ENCODE measurements at places on chromosomes 1 and 21. TPM values are rescaled to one million over a fixed set of nuclear protein-coding genes. Genes with fewer than 3 reads are reported as not detected.

- no peak for DNase-seq
These were observed 93.1 kb downstream of the VAV3 start for GRCh38 chr1:107871687-107872395.

GRCh38 chr1:67741121-67741520 lies 56.1 kb downstream of the GADD45A start:
- DNase-seq, result no peak

- DNase-seq, result no peak
These were observed 28.0 kb upstream of the SMPDL3B start for GRCh38 chr1:27906759-27907158.

DNA sequence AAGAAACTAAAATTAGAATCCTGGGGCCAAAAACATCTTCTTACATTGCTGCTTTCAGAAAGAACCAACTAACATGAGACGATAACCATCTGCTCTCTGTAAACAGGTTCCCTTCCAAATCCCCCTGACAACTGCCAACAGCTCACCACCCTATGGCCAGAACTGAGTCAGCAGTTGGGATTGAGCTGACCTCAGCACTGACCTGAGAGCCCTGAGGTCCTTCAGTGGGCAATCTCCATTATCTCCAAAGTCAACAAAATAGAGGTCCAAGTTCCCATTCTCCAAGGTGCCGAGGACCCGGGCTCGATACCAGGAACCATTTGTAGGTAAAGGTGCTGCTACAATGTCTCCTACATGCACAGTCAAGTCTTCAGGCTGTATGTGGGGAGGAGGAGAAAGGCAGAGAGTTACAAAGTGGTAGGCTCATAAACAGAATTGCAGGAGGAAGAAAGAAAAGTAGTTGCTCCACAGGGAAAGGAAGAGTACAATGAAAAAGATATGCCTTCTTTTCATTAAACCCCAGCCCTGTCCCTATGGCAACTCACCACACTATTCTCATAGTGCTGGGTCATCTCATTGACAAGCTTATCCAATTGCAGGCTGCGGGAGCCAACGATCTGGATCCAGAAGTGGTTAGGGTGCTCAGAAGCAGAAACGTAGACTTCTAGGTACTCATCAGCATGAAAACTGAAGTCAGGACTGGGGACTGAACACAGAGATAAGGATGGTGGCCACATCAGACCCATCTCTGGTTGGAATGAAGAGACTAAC lies 12.8 kb upstream of the MRPL9 start:
- no peak for DNase-seq

DNA sequence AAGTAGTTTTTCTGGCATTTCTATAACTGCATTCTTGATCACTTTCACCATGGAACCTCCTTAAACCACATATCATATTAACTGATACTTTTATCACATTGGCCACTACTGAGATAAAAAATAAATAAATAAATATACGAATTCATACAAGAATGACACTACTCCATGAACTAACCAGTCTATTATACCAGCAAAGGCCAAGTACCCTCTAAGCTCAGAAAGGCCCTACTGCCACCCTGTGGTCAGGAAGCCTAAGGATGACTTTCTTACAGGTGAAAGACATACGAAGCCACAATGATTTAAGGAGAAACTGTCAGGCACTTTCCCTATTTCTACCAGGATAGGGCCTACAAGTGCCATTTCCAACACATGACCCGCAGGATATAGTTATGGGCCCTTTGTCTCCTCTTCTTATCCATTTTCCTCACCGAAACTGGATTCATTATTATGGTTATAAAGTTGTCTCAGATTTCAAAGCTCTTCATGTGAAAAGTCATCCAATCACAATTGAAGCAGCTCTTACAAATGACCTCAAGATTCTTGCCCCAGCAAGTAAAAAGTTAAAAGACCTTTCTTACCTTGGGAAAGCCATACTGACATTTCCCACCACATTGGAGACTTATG lies 23.9 kb downstream of the DNAJC8 start:
- peak; percentile 68 for DNase-seq

- DNase-seq, result no peak
These were observed 125.1 kb downstream of the PRRX1 start for GRCh38 chr1:170789063-170789462.

DNA sequence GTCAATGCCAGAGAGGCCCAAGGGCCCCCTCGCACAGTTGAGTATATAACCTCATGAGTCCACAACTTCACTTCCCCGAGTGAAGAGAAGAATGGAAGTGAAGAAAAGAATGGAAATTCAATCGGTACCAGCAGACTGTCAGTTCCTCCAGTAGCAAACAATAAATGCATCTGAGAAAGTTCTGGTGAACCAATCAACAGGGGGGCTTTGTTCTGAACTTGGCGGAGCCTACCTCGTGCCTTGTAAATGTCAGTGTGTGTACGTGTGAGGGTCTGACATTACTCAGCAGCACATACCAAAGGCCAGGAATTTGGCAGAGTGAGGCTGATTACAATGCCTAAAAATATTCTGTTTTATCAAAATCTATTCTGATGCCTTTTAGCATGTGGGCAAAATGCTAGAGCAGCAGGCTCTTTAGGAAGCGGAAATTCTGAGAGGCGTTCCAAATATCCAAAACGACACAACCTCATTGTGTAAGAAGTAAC lies 238.5 kb downstream of the LTN1 start:
- DNase-seq, result no peak

The LAPTM5 gene
- under 0.01 TPM for total RNA-seq

All from bronchial epithelial cell (primary cell).